ENCODE measurements at places on chromosomes 2 and 18.

DNA sequence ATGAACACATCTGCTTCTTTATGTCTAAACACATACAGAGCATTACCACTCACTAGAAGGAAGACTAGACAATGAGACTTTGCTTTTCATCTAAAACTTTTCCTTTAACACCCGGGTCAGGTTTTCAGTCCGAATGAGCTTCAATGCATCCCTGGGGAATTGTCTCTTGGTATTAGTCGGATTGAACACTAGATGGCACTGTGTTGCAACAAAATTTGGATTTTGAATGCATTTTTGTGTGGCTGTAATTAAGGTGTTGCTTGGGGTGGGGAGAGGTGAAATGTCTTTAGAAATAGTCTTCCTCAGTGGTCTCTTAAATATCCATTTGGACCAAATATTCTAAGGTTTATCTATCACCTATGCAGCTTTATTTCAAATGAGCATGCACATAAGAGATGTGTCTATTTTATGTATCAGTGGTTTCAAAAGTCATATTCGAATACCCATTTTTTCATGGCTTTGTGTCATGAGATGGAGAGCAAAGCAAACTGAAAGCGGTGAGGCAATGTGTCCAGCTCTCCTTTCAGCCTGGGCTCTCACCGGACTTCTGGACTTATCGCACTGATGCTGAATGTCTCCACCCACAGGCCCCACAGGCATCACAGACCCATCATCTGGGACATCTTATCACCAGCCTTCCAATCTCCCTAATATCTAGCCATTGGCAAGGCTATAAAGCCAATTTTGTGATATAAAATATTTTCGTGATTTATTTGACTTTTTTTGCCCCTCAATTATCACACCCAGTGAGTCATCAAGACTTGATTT is 510.3 kb downstream of the RNF144A start:
- peak; percentile 65 for DNase-seq

- no peak for DNase-seq
These were observed 16.3 kb downstream of the FOSL2 start for GRCh38 chr2:28408764-28409599.

- DNase-seq = no peak
These were observed 32.1 kb upstream of the SLC66A3 start for GRCh38 chr2:11123001-11123809.

DNA sequence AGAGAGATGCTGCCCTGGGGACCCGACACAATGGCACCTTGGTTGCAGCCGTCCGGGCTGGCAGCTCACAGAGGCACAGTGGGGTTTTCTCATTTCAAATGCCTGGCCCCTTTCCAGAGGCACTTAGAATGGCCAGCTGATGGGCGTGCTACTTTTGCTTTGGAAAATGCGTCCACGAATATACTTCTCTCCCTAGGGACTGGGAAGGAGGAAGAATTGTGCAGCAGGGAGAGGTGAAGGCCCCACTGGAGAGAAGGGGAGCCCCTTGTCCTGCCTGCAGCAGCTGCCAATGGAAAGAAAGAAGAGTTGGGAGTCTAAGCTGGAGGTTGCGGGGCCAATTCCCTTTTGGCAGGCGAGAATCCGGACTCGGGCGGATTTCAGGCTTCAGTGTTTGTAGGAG is 1.1 kb upstream of the MAL start:
- no peak for DNase-seq

- no peak for DNase-seq
These were observed 115.9 kb downstream of the ZFP36L2 start for GRCh38 chr2:43110442-43110871.

DNA sequence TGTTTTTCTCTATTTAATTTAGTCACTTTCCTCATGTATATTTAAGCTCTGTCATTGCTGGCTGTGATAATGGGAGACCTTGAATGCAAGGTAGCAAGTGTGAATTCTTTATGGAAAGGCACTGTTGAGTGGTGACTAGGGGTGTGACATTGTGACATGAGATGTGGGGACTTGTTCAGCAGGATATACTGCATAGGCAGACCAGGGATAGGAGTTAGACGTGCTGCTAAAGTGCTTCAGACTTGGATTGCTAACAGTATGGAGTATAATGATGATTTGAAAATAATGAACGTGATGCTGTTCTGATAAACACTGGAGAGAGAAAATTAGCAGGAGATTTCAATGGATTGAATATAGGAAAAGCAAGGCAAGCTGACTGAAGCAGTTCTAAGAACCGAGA is 135.1 kb downstream of the NCOA1 start:
- no peak for DNase-seq

GRCh38 chr2:14635391-14635871 is 2.9 kb downstream of the LRATD1 start:
- no peak for DNase-seq

GRCh38 chr2:175624211-175624761 is 377.8 kb downstream of the LNPK start:
- no peak for DNase-seq

DNA sequence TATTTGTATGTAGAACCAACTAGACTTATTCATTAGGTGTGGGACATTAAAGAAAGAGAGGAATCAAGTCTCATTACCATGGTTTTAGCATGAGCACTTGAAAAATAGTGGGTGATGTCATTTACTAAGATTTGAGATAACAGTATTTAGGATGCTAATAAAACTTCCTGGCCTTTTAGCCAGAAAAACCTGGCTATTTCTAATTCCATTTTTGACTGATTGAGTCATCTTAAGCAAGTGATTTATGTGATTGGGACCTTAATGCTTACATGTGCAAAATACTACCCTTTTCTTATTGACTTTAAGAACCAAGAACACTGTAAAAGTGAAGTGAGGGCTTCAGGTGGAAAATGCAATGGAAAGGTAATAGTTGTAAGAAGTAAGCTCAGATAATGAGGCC is 196.8 kb upstream of the SESTD1 start:
- no peak for DNase-seq

GRCh38 chr2:25548601-25549000 is 124.8 kb downstream of the DTNB start:
- DNase-seq = no peak

DNA sequence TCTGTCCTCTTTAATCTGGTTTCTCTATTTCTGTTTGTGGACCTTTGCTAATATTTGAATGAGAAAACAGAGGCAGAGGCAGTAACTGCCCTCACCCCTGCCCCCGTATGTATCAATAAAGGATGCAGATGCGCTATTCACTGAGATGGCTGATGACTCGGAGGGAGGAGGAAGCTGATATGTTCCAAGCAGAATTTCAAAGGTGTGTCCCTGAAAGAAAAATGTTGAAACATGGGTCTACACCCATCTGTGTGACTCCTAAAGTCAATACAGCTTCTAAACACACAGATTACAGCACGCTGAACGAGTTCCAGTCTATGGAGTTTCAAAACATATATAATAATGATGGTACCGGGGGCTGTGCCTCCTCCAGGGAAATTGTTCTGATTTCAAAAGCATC is 38.8 kb downstream of the EPHA4 start:
- DNase-seq = no peak

DNA sequence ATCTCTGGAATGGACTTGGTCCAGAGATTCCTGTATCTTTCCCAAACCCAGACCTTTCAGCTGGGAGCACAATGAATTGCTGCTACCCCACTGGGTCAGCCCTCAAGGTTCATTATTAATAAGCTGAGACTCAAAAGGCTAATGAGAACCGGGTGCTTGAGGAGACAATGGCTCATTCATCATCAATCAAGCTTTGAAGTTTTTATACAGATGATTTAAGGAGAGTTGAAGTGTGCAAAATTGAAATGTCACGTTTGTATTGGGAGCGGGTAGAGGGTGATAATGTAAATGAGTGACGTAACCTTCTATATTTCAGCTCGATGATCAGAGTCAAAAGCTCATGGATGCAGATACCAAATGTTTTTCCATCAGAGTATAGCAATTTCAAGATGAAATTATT is 744.9 kb downstream of the ERBB4 start:
- DNase-seq = no peak

DNA sequence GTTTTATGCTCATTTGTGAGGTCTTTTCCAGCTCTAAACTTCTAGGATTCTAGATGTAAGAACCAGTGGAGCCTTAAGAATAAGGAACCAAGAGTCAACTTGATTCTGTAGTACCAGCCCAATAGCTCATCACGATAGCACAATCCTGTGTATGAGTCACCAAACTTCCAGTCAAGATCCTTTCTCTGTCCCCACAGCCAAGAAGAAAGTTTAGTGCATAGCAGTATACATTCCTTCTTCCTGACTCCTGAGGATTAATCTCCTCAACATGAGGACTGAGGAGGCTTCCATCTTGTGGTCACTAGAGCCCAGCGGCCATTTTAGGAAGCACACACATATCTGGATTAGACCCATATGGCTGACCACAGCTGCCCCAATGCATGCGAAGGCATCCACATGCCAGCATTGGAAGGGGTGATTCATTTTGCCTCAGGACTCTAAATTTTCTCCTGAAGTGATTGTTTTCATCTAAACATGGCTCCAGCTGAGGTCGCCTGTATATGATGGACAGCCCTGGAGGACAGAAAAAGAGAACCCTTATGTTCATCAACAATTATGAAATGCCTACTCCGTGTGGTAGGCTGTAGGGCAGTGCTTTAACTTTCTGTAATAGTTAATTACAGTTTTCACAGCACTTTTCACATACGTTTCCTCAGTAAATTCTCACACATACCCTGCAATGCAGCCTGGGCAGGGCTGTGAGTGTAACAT is 53.5 kb downstream of the RASGRP3 start:
- no peak for DNase-seq

GRCh38 chr2:31888550-31888949 is 122.3 kb downstream of the MEMO1 start:
- no peak for DNase-seq

- DNase-seq = no peak
These were observed 14.2 kb upstream of the CXCR4 start for GRCh38 chr2:136131961-136132824.

- no peak for DNase-seq
These were observed 998.8 kb upstream of the PIK3C3 start for GRCh38 chr18:40956213-40956612.

GRCh38 chr18:65567372-65567771 is 183.4 kb upstream of the CDH7 start:
- DNase-seq = no peak

GRCh38 chr18:65938592-65939372 is 188.0 kb downstream of the CDH7 start:
- DNase-seq = peak; percentile 75

DNA sequence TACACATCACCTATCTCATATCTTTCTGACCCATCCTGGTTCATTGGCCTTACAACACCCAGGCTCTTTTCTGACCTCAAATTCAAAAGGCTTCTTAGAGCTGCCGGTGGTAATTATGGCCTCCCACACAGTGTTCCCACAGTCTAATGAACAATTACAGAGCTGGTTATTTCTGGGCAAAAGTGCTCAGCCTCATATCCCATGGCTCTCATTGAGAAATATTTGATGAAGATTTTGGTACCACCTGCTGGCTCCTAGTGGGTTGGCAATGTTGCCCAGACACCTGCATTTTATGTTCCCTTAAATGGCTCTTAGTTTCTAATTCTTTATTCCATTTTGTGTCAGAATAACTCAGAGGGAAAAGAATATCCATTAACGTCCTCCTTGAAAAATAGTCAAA is 20.1 kb upstream of the SCYGR2 start:
- DNase-seq = no peak

GRCh38 chr18:8643326-8643878 is 34.2 kb downstream of the RAB12 start:
- no peak for DNase-seq

DNA sequence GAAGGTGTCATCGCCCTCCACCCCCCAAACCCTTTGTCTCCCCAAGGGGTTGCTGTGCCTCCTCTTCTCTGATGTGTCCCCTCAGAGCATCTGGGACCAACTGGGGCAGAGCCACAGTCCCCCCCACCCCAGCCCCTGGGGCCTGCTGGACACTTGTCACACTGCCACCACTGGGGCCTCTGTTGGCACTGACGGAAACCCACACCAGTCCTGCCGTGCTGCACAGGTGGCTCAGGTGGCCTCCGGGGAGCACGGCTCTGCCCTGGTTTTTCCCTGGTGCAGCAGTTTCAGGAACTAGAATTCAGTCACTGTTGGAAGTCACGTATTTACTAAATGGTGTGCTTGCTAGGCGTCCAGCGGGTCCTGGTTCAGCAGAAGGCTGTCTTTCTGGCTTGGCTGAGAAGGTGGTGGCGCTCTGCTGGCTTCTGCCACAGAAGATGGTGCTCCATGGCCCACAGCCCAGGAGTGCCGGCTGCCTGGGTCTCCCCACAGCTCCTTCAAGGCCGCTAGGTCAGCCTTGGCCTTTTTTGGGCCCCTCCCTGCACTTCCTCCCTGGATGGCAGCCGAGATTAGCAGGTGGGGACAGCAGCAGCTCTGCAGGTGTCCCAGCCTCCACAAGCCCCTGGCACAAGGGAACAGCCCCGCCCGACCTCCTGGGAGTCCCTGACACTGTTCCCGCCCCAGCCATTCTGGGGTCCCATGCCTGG is 18.6 kb upstream of the KLHL30 start:
- peak; percentile 17 for DNase-seq

GRCh38 chr2:189337656-189338055 is 103.6 kb upstream of the WDR75 start:
- DNase-seq = no peak

DNA sequence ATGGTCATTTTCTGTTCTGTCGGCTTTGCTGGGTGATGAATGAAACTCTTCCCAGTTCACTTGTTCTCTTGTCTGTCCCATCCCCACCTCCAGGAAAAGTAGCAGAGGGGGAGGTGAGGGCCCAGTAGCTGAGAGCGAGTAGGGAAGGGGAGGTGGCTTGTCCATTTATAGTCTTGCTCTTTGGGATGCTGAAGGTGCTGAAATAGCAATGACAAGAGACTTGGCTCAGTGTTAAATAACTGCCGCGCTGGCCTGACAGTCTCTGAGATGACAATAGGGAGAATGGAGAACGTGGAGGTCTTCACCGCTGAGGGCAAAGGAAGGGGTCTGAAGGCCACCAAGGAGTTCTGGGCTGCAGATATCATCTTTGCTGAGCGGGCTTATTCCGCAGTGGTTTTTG is at the start of gene SMYD1:
Gene SMYD1 (plus strand): TSS at position 228 of the 400 bp plus-strand sequence. CDS start 40 bp downstream, at position 268.
- no peak for DNase-seq

- DNase-seq = no peak
These were observed 755.4 kb upstream of the VRK2 start for GRCh38 chr2:57291209-57291608.

GRCh38 chr2:134429886-134430285 is 176.0 kb downstream of the MGAT5 start:
- no peak for DNase-seq

DNA sequence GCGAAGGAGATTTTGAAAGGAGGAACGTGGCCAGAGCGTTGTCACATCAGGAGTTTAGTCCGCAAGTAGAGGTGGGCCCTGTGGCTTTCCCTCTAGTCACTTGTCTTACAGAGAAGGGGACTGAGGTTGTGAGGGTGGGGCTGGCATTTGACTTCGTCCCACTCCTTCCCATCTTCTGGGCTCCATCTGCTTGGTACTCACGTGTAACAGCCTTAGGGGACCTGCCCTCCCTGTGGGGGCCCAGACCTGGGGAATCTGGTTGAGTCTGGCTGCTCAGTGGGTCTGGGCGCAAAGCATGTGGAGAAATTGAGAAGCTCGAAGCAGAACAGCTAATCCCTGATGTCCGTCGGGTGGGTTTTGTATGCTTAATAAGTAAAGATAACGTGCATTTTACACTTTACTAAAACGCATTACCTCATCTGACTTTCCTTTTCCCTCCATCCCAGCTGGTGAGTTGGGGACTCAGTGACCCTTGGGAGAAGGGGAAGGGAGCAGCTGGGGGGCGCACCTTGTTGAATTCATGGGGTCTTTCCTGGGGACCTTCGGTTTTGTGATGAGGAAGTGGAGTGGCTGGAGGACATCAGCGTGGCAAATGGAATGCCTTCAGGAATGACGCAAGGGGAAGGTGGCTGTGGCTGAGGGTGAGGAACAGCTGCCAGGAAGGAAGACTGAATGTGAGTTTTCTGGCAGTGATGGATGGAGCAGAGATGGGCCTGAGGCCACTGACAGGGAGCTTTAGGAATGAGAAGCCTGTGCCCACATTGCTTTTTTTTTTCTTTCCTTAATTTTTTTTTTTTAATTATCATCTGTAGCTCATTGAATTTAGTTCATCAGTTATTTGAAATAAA is 44.8 kb downstream of the ASAP2 start:
- DNase-seq = no peak

Data from MM.1S (cell line).